ENCODE measurements at places on chromosomes 2 and 18.

GRCh38 chr2:101399021-101399799 lies 11.9 kb upstream of the CREG2 start:
- no peak for DNase-seq

GRCh38 chr2:46298522-46299353 lies 1.5 kb downstream of the EPAS1 start:
- no peak for DNase-seq

GRCh38 chr2:193276560-193276959 lies 1081.8 kb upstream of the TMEFF2 start:
- no peak for DNase-seq

DNA sequence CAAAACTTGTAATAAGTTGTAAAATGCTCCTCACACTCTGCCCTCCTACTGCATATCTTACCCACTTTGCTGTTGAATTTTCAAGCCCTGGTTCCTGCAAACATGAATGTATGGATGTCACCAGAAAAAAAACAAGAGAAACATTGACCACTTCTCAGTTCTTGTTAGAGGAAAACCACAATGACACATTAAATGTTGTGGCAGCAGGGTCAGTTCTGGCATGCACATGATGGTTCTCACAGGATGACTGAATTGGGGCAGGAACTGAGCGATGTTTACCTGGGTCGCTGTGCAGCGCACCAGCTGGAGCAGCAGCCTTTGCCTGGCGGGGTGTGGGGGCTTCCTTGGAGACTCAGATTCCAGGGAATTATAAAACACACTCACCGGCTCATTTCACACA lies 14.0 kb upstream of the PRKCE start:
- DNase-seq: no peak

DNA sequence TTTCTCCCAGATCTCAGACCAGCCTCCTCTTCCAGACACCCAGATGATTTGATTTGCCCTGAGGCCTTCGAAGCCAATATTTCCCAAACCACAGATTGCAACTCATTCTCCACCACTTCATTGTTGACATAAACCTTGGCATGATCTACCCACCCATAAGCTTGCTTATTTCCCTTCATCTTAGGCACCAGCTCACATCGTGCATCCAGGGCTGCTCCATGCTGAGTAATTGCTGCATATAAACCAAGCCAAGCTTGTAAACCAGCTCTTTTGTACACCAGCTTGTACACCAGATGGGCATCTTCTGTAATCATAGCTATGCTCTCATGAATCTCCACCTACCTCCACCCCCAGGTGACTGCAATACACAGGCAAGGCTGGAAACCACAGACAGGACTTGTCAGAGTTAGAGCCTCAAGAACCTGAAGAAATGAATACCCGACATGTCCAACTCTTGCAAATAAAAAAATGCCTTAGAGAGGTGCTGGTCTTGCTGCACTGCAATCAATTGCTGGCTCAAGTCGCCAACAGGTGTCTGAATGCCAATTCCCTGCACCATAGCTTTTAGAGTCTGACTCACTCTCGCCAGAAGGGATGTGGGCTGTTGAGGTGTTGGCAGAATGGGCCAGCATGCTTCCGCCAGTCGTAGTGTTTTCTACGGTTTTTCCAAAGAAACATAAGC lies 31.5 kb downstream of the TRABD2A start:
- no peak for DNase-seq

DNA sequence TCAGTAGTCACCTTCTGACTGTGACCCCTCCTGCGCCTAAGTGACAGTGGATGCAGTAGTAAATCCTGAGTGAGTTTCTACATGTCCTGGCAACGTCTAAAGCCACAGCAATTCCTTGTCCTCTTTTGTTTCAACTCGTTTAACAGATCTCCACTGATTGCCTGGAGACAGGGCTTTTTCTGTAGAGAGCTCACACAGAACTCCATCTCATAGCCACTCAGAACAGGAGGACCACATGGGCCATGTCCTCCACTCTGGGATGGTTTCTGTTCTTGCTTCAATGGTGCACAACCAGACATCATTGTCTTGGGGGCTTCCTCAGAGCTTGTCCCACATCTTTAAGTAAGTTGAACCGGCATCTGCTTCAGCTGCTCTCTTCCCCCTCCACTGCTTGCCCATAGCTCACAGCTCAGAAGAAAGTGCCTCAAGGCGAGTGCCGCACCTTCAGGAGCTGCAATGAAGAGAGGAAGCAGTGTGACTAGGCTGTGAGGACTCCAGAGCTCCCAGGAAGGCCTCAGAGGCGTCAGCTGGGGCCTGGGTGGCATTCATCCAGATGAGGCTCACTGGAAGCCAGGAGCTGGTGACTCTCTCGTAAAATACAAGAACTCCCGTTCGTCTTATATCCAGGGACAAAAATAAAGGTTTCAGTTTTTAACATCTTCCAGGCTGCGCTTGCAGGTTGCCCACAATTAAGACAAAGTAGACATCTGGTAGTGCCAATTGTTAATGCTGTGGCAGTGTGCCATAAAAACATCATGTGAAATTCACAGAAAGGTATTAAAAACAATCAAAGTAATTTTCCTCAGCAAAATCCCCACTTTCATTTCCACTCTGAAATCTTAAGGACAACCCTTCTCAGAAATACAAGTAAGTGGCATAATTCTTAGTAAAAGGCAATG lies 37.3 kb downstream of the ST3GAL5 start:
- DNase-seq: no peak

GRCh38 chr2:178448968-178449661 lies 1.9 kb downstream of the PRKRA start:
- no peak for DNase-seq

DNA sequence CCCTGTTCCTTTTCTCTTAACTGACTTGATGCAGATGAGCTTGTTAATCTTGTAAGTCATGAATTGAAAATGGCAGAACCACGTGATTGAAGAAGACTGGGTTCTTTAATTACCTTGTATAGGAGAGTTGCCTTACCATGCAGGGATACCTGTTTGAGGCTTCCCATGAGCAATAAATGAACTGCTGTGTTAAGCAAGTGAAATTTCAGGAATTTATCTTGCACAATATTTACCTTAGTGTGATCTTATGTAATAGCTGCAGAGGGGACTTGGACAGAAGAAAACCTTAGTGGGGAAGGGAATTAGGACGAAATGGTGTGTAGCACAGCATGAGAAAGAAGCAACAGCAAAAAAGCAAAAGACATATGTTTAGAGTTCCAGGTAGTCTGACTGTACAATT lies 384.0 kb upstream of the TMEFF2 start:
- DNase-seq: no peak

GRCh38 chr2:179140571-179140970 lies 90.6 kb upstream of the CCDC141 start:
- DNase-seq: no peak

- DNase-seq: peak; percentile 45
Observed at GRCh38 chr2:101113441-101114267, 37.5 kb downstream of the TBC1D8 start.

DNA sequence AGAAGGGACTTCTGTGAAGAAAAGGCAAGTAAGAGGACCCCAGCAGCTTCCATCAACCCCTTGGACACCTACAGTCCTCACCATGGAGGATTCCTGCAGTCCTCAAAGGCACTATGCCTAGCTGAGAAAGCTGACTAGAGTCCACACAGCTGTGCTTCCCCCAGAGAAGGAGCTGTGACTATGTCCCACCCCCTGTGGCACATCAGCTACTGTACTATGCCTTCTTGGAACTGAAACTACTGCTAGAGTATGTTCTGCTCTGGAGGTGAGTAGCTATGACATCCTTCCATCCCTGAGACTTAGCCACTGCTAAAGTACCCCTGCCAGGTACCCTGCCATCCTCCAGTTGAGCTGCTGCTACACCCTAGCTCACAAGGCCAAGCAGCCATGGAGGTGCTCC lies 690.2 kb upstream of the CHAC2 start:
- DNase-seq: no peak

GRCh38 chr2:147913701-147914480 lies 69.1 kb downstream of the ACVR2A start:
- DNase-seq: no peak

DNA sequence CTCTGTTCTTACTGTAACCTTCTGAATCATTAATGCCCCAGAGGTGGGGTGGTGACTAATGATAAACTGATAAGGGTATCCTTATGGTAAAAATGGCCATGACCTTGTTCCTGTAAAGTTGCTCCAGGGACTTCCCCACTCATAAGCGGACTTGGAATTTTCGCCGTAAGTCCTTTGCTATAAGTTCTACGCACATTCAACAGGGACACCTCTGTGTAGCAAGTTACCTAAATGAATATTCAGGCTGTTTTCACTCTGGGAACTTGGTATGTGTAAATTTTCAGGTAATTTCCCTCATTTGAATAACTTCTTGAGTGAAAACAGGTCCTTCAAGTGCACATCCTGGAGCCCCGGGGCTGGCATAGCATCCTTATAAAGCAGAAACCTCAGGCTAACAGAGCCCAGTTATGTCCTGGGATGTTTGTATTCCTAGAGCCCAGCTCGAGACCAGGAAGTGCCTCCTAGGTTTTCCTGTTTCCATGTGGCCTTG lies 9.4 kb upstream of the AGFG1 start:
- no peak for DNase-seq

Measured in mesothelial cell of epicardium (in vitro differentiated cells).